ENCODE measurements at places on chromosomes 3 and 15.

- no peak for DNase-seq
Observed at GRCh38 chr3:134253475-134254226, 3.0 kb upstream of the RYK start.

- no peak for DNase-seq
Observed at GRCh38 chr15:41999290-42000285, 21.3 kb downstream of the PLA2G4E start.

GRCh38 chr3:52405601-52406110 lies 39.2 kb downstream of the SEMA3G start:
- no peak for DNase-seq

GRCh38 chr15:47570881-47571640 lies 146.2 kb upstream of the SEMA6D start:
- DNase-seq, result no peak

GRCh38 chr3:61715886-61716527 lies 154.6 kb downstream of the PTPRG start:
- no peak for DNase-seq
